HFFc6 (cell line): ENCODE measurements at places on chromosomes 2 and 18.

- H3K4me1 ChIP-seq = no peaks in the 10 kb centered on the region
- H3K36me3 ChIP-seq = peaks cover 22% of the 10 kb centered on the region
- DNase-seq = no peak
- no peaks in the 10 kb centered on the region for H3K27me3 ChIP-seq
- no peak overlapping the region for H3K4me3 ChIP-seq
Measured at GRCh38 chr2:218547978-218548377, 20.2 kb downstream of the USP37 start.

- H3K27me3 ChIP-seq = peaks cover 6% of the 10 kb centered on the region; the same call in 1 of the 2 replicates
- no peak overlapping the region for H3K27ac ChIP-seq
- no peaks in the 10 kb centered on the region for H3K36me3 ChIP-seq
- H3K4me1 ChIP-seq = peaks cover 45% of the 10 kb centered on the region
- DNase-seq = no peak
Measured at GRCh38 chr18:10930076-10930475, 219.3 kb downstream of the PIEZO2 start.

DNA sequence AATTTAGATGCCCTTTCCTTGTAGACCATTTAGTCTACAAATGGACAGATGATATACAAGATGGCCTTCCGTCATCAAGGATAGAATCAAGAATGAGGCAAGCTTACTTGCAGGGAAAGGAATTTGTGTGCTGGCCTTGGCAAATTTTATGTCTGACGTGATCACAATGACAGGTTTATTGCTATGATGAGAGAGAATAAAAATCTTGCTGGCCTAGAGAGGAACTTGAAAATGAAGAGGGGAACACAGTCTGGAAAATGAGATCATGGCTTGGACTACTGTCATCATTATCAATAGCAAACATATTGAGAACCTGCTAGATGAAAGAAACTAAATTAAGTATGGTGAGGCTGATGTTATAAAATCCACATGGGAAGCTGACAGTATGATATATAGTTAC is 66.0 kb downstream of the CSRNP3 start:
- H3K4me3 ChIP-seq = no peak overlapping the region
- H3K27me3 ChIP-seq = no peaks in the 10 kb centered on the region
- no peak overlapping the region for H3K27ac ChIP-seq
- no peak for DNase-seq

DNA sequence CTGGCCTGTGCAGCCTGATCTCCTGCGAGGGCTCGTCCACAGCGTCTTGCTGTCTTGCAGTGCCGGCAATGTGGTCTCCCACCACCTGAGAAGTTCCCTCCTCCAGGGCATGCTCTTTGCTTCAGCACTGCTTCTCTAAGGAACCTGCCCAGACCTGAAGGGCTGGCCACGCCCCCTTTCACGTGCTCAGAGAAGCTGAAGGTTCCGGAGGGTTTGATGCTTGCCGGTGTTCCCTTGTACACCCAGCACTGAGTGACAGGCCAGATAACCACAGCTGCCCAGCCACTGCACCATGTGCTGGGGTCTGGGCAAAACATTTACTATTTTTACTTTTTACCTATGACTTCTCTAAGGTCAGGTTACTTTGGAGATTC is 1.7 kb upstream of the POLR2D start:
- no peak for DNase-seq
- no peak overlapping the region for H3K27ac ChIP-seq
- peaks cover 22% of the 10 kb centered on the region for H3K36me3 ChIP-seq
- no peaks in the 10 kb centered on the region; the same call in 1 of the 2 replicates for H3K27me3 ChIP-seq
- H3K4me1 ChIP-seq = peaks cover 7% of the 10 kb centered on the region
- no peak overlapping the region for H3K4me3 ChIP-seq

DNA sequence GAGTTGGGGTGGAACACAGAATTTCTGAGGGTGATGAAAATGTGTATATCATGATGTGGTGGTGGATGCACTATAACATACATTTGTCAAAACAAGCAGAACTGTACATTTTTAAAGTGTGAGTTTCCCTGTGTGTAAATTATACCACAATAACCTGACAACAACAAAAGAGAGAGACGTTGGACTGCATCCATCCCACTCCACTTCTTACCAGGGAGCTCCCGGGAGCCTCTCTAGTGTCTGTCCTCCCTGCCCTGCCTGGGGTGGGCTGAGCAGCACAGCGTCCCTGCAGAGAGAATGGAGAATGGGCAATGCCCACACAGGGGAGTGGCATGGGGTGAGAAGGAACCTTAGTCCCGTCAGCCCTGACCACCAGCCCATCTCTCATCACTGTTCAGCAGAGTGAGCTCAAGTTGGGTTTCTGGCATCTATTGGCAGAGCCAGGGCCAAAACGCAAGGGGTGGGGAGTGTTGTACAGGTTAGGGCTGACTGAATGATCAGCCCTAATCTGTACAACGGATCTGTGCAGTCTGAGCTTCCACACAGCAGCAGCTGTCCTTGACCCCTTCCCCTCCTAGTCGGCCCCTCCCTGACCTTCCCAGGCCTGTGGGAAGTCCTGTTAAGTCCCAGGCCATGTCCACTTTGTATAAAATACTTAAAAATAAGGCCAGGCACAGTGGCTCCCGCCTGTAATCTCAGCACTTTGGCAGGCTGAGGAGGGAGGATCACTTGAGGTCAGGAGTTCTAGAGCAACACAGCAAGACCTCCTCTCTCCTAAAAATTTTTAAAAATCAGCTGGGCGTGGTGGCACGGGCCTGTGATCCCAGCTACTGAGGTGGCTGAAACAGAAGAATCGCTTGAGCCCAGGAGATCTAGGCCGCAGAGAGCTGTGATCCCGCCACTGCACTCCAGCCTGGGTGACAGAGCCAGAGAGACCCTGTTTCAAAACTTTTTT is 3.3 kb upstream of the PROC start:
- H3K36me3 ChIP-seq = no peaks in the 10 kb centered on the region
- peaks cover 50% of the 10 kb centered on the region for H3K4me1 ChIP-seq
- no peak overlapping the region for H3K4me3 ChIP-seq
- no peak for DNase-seq

DNA sequence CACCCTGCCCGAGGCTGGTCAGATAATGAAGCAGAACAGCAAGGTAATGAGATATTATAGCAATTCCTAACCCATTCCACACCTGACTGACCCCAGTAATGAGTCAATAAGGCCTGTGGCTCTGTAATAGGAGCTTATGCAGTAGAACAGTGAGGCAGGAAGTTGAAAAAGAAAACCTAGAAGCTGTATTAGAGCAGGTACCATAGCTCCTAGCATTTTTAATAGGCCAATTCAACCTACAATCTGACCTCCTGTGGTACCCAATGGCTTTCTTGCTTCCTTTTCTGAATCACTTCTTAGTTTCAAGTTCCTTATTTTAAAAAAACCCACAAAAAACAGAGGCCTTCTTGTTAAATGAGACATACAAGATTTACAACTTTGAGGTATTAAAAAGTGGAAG is 43.6 kb upstream of the MAP2 start:
- no peak for DNase-seq
- peaks cover 13% of the 10 kb centered on the region for H3K4me1 ChIP-seq
- peaks cover 2% of the 10 kb centered on the region for H3K27me3 ChIP-seq
- H3K27ac ChIP-seq = no peak overlapping the region
- H3K4me3 ChIP-seq = no peak overlapping the region
- H3K36me3 ChIP-seq = peaks cover 28% of the 10 kb centered on the region

GRCh38 chr2:178163395-178163794 is 30.9 kb upstream of the OSBPL6 start:
- peak overlapping the region; percentile 44 for H3K27ac ChIP-seq
- DNase-seq = no peak
- H3K4me1 ChIP-seq = peaks cover 20% of the 10 kb centered on the region
- H3K27me3 ChIP-seq = peaks cover 2% of the 10 kb centered on the region; the same call in 1 of the 2 replicates
- no peaks in the 10 kb centered on the region for H3K36me3 ChIP-seq

DNA sequence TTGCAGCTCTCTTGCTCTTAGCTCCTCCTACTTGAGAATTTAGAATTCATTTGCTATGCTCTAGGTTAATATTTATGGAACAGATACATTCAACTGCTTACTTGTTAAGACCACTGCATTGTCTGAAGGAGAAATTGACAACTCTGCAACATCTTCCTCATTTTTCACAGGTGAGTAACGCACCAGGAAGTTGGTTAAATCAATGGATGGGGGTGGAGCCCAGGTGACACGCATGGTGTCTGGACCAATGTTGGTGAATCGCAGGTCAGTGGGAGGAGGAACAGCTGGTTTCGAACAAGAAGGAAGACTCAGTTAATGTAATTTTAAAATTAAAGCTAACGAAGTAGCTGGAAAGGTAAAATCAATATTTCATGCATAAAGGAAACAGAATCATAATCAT is 44.3 kb downstream of the FN1 start:
- DNase-seq = no peak
- H3K4me1 ChIP-seq = peaks cover 40% of the 10 kb centered on the region
- peaks cover 65% of the 10 kb centered on the region for H3K36me3 ChIP-seq
- peaks cover 34% of the 10 kb centered on the region for H3K27me3 ChIP-seq

DNA sequence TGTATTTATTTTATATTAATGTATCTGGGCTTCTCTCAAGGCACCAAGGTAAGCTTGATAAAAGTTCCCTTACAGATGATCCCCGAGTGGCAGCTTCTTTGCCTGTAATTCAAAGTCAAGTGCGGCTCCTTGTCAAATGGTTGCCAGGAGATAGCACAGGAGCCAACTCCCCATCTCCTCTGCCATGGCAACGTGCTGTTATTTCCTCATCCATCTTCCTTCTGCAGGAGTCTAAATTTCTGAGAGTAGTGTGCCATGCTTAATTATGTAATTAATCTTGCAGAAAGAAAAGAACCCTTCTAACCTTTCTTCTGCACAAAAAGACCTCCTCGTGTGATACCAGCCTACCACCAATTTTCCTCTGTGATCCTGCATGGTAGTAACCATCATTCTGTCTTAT is 46.2 kb upstream of the ACMSD start:
- no peaks in the 10 kb centered on the region for H3K36me3 ChIP-seq
- no peaks in the 10 kb centered on the region for H3K4me1 ChIP-seq
- H3K27me3 ChIP-seq = peaks cover 28% of the 10 kb centered on the region
- DNase-seq = no peak
- H3K27ac ChIP-seq = no peak overlapping the region

DNA sequence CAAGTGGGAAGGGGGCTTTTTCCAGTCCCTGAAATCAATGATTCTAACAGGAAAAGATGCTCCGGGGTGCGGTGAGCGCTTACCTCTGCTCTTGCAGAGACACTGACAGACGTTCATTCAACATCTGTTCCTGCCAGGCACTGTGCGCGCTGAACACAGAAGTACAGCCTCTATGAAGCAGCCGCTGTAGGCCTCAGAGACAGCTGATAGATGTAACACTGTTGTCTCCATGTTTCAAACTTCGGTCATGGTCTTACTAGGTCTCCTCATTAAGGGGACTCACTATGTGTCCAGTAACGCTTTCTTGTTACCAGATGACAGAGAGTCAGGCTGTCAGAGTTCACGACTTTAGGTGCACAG is 649 bp upstream of the CLIP4 start:
- H3K27me3 ChIP-seq = no peaks in the 10 kb centered on the region; the same call in 1 of the 2 replicates
- H3K36me3 ChIP-seq = no peaks in the 10 kb centered on the region; the same call in 1 of the 2 replicates
- peak overlapping the region; percentile 96 for H3K27ac ChIP-seq
- no peak for DNase-seq
- H3K4me1 ChIP-seq = peaks cover 86% of the 10 kb centered on the region

- no peak for DNase-seq
- H3K27me3 ChIP-seq = no peaks in the 10 kb centered on the region
- H3K4me3 ChIP-seq = no peak overlapping the region
- no peaks in the 10 kb centered on the region for H3K4me1 ChIP-seq
- no peak overlapping the region for H3K27ac ChIP-seq
Measured at GRCh38 chr18:32846896-32847295, 74.1 kb upstream of the KLHL14 start.

DNA sequence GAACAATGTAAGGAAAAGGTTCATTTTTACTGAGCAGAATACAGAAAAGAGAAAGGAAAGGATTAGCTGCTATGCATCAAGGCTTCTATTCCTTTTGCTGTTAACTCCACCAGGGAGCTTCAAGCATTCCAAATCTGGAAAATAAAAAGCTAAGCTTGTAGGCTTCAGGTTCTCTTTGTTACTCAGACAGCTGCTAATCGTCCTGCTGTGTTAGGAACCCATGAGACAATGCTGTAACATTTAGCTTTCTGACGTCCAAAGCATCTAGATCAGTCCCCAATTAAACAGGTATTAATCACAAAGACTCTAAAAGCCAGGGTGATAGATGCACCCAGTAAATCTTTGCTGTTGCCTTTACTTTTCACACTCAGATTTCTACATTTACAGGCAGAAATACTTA is 103.8 kb downstream of the EPHA4 start:
- peaks cover 5% of the 10 kb centered on the region; the same call in 1 of the 2 replicates for H3K4me1 ChIP-seq
- H3K36me3 ChIP-seq = peaks cover 5% of the 10 kb centered on the region; the same call in 1 of the 2 replicates
- H3K4me3 ChIP-seq = no peak overlapping the region
- no peak overlapping the region for H3K27ac ChIP-seq
- no peak for DNase-seq
- H3K27me3 ChIP-seq = no peaks in the 10 kb centered on the region

- no peaks in the 10 kb centered on the region for H3K4me1 ChIP-seq
- H3K27ac ChIP-seq = no peak overlapping the region
- DNase-seq = no peak
- no peaks in the 10 kb centered on the region for H3K27me3 ChIP-seq
- no peaks in the 10 kb centered on the region for H3K36me3 ChIP-seq
Measured at GRCh38 chr2:77387324-77387723, 134.9 kb downstream of the LRRTM4 start.

- no peak for DNase-seq
- no peak overlapping the region for H3K27ac ChIP-seq
- no peaks in the 10 kb centered on the region for H3K4me1 ChIP-seq
- no peaks in the 10 kb centered on the region for H3K36me3 ChIP-seq
- H3K27me3 ChIP-seq = peaks cover 1% of the 10 kb centered on the region; the same call in 1 of the 2 replicates
Measured at GRCh38 chr18:37188016-37188791, 359.3 kb downstream of the KIAA1328 start.

DNA sequence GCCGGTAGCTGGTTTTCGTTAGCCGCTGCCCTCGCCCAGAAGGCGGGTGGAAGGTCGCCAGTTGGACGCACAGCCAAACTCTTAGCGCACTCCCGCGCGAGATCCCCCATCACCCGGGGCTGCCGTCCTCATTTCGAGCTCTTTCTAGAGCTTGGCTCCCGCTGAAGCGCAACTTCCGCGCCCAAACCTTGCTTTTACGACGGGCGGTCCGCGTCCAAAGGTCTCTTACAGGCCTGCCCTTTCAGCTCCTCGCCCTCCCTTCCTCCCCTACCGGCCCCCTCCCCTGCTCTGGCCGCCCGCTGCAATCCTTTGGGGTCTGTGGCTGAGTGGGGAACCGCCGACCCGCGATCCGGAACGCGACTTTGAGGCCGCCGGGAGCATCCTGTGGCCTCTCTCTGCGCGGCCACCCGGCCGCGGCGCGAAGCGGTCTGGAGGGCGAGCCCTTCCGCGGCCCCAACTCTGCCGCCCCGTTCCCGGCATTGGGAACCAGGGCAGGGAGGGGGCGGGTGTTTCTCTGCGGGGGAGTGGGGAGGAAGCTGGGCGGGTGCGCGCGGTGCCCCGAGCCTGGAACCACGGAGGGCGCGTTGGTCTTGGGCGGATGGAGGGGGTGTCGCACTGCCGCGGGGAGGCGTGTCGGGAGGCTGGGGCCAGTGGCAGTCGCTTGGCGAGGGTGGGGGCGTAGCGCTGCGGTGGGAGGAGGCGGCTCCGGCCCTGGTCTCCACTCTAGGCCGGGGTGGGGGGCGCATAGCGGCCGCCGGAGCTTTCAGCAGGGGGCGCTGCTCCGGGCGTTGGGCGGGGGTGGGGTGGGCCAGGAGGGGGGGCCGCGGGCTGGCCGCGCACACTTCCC is at the start of gene GDF7:
Gene GDF7 (plus strand): TSS at position 841 of the 847 bp plus-strand sequence. CDS start 96 bp downstream, outside the sequence.
- H3K36me3 ChIP-seq = no peaks in the 10 kb centered on the region
- peak within 1 kb of the TSS; percentile 56 for H3K4me3 ChIP-seq
- H3K27ac ChIP-seq = no peak within 1 kb of the TSS
- no peaks in the 10 kb centered on the region for H3K4me1 ChIP-seq
- no peak for DNase-seq
- H3K27me3 ChIP-seq = peaks cover 34% of the 10 kb centered on the region

GRCh38 chr18:51029378-51029693 is 677 bp upstream of the SMAD4 start:
- DNase-seq = peak; percentile 36
- H3K27me3 ChIP-seq = no peaks in the 10 kb centered on the region; the same call in 1 of the 2 replicates
- H3K36me3 ChIP-seq = peaks cover 4% of the 10 kb centered on the region; the same call in 1 of the 2 replicates
- peak overlapping the region; percentile 99 for H3K4me3 ChIP-seq
- peaks cover 39% of the 10 kb centered on the region for H3K4me1 ChIP-seq
